ENCODE measurements at places on chromosomes 1 and 21.

DNA sequence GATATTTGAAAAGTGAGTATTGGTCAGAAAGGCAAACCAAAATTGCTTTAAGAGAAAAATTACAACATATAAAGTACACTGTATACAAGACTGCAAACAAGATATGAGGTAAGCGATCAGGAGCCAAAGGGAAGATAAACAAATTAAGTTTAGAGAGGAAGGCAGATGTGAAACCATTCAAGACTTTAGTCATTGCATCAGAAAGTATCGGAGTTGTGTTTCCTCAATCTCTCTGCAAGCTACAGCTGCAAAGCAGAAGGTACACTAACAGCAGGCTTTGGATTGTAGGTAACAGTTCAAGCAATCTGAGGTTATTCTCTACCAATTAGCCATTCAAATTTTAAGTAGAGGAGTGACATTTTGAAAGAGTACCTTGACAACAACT is 21.3 kb upstream of the TLCD4 start:
- DNase-seq, result peak; percentile 27

- DNase-seq, result no peak
Measured at GRCh38 chr1:212452323-212453155, 19.8 kb downstream of the NENF start.

DNA sequence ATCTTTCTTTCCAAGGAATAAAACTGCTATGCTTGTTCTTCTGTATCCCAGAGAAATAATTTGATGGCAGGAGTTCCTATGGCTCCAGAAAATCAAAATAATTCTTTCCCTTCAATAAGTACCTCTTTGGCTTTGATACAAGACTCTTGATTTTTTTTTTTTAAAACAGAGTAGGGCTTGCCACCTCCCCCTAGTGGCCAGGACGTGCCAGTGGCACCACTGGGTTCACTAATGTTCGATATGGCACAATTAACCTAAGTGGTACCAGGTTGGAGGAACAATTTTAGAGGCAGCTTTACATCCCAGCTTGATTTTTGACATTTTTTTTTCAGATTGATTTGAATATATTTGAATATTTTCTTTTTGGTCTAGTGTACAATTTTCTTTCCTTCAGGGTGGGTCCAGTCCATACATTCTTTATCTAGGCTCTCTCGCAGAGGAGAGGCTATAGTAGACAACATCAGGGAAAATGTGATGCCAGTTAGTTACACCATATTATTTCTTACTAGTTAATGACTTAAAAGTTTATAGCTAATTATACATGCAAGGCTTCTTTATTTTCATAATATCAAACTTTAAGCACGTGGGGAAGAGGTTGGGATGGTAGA is 330.9 kb downstream of the S1PR1 start:
- peak; percentile 17 for DNase-seq

DNA sequence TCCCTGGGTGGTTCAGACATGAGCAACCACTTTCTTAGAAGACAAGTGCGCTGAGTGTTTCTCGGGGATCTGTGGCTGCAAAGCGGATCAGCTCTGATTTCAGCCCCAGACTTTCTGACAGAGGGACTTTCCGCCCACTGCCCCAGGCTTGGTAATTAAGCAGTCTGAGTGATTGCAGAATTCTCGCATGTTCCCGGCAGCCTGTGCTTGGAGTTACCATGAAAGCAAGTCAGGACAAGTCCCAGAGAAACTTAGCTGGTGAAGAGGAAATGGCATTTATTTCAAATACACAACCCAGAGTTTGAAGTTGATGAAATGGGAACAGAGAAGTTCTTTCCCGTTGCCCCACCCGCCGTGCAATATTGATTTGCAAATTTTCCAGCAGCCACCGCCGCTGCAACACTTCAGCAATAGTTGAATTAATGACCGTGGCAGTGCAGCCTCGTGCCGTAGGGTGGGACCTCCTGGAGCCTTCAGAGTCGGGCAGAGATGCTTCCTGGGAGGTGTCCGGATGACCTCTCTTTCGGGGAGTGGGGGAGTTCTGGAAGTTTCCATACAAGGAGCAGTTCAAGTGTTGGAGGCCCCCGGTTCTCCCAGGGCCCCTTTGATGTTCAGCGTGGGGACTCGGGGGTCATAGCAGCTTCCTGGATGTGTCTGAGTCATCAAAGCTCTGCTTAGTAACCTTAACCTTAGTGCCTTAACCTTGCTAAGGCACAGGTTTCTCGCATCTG is 134.7 kb downstream of the KAZN start:
- DNase-seq, result no peak

GRCh38 chr1:24389231-24389678 is 24.3 kb downstream of the STPG1 start:
- DNase-seq, result no peak

DNA sequence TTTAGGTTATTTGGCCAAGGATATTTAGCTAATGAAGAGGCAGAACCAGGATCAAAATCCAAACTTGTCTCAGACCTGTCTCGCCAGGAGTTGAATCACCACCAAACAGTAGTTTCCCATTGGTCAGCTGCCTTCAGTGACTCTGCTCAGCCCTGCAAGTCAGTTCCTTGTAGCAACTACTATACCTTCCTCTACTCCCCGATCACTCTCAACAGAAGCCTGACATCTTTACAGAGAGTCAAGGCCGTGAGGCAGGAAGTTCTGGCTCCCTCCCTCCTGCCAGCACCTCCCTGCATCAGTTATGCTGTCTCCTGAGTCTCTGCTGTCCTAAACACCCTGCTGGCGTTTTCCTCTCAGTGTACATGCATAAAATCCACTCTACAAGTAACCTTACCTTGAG is 13.2 kb downstream of the PSMD4 start:
- no peak for DNase-seq

DNA sequence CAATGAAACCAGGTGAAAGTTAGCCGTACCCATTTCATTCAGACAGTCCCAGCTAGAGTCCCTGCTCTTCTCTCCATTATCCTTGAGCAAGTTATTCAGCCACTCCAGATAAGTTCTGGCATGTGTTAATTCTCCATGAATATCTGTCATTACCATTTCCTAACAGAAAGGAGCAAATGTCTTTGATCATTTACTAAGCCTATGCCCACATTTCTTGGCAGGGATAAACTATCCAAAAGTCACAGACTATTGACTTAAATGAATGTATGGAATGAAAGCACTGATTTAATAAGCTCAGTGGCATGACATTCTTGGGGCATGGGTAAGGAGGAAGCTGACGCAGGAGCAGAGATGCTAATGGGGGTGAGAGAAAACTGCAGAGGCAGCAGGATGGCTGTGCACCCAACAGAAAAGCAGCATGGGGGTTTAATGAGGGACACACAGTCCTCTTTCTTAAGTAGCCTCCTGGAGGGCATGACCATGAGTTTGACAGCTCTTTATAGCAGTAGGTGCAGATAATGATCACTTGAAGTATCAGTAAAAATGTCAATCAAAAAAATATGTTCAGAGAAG is 17.6 kb upstream of the DHCR24 start:
- no peak for DNase-seq

DNA sequence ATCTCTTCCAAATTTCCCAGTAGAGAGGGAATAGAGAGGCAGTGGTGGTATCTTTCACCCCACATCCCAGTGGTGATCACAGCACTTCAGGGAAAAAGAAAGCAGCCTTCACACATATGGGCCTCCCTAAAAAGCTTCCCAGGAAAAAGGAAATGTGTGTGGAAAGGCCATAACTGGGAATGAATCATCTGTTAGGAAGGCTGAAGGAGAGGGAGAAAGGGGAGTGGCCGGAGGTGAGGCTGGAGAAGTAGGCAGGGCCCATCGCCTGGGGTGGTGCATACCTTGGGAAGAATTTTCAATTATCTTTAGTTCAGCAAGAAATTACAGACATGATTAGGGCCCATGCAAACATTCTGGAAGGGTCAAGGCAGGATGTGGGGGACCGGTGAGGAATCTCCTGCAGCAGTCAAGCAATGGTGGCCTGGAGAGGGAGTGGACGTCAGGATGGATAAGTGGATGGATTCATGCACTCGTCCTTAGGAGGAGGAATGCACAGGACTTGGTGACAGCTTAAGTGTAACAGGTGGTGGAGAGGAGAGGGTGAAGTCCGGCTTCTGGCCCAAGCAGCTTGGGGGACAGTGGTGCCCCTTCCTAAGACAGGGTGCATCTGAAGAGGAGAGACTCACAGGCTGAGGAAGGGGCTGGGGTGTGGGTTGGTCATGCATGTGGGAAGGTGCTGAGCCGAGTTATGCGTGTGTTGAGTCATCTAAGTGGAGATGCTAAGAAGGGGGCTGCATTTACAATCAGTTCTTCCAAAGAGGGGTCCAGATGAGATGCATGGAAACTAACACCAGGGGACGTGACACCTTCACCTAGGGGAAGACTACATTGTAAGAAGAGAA is 17.9 kb downstream of the HIVEP3 start:
- no peak for DNase-seq

DNA sequence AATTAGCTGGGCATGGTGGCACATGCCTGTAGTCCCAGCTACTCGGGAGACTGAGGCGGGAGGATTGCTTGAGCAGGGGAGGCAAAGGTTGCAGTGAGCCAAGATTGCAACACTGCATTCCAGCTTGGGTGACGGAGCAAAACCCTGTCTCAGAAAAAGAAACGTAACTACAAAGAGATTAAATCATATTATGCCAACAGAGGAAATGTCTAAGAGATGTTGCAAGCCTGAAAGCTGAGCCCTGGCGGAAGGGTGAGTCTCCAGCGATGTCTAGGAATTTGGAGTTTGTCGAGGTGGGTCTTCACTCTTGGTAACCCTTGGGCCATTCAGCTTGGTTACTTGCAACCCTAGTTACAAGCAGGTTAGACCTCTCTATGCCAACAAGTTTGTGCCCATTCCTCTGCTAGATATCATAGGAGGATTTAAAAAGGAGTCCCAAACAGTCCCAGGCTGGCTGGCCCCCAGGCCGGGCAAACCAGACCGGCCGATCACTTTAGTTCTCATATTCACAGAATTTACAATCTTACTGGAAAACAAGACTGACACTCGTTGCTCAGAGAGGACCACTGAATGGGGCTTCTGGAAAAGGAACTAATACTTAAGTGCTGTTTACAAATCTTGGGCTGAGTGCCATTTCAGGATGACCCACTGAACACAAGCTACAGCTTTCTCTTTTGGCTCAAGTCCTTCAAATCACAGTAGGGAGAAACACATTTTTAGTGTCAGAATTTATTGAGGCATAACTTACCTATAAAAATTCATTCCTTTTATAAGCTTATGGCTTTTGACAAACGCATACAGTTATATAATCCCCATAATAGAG is 27.1 kb downstream of the SLC30A1 start:
- DNase-seq, result no peak

GRCh38 chr1:208183977-208184911 is 59.9 kb downstream of the PLXNA2 start:
- peak; percentile 94 for DNase-seq

DNA sequence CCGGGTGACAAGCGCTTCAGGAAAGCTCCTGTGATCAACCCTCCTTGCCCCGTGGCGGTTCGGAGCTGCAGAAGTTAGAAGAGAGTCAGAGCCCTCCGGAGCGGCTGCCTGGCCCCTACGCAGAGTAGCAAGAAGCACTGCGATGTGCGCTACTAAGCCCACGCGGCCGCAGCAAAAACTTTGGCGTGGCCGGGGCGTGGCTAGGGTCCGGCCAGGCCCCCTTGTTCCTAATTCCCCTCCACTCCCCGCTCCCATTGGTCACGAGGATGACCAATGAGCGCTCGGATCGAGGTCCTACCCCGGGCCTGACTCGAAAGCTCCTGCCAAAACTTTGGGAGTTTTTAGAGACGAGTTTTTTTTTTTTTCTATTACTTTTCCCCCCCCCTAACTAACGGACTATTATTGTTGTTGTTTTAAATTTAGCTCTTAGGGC is at the start of gene HLX:
TSS of gene HLX (plus strand) at position 368 of the 433 bp plus-strand sequence. CDS start 415 bp downstream, outside the sequence.
- peak; percentile 6 for DNase-seq

DNA sequence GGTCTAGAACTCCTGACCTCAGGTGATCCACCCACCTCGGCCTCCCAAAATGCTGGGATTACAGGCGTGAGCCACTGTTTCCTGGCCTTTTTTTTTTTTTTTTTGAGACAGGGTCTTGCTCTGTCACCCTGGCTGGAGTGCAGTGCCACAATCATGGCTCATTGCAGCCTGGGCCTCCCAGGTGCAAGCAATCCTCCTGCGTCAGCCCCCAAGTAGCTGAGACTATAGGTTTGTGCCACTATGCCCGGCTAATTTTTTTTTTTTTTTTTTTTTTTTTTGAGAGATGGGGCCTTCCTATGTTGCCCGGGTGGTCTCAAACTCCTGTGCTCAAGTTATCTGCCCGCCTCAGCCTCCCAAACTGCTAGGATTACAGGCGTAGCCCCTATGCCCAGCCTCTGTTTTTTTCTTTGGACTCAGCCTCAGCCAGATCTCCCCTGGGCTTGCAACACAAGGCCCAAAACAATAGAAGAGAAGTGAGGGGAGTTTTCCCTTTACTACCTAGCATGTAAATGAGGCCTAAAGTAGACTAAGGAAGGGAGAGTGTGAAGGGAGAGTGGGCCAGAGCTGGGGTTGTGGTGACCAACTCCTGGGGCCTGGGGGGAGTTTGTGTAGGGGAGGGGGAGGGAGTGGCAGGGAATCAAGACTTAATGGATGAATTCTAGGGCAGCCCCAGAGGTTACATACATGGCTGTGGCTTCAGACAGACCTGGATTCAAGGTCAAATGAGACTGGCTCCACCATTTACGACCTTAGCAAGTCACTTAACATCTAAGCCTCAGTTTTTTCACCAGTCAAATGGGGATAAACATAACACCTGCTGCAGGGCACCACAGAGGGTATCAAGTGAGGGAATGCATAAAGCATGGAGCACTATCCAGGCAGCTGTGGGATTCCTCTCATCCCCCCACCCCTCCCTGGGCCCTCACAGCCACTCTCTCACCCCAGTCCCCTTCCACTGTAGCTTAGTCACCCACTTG is 1.6 kb upstream of the CD52 start:
- no peak for DNase-seq

GRCh38 chr1:243264717-243265116 is 8.9 kb downstream of the SDCCAG8 start:
- DNase-seq, result no peak

DNA sequence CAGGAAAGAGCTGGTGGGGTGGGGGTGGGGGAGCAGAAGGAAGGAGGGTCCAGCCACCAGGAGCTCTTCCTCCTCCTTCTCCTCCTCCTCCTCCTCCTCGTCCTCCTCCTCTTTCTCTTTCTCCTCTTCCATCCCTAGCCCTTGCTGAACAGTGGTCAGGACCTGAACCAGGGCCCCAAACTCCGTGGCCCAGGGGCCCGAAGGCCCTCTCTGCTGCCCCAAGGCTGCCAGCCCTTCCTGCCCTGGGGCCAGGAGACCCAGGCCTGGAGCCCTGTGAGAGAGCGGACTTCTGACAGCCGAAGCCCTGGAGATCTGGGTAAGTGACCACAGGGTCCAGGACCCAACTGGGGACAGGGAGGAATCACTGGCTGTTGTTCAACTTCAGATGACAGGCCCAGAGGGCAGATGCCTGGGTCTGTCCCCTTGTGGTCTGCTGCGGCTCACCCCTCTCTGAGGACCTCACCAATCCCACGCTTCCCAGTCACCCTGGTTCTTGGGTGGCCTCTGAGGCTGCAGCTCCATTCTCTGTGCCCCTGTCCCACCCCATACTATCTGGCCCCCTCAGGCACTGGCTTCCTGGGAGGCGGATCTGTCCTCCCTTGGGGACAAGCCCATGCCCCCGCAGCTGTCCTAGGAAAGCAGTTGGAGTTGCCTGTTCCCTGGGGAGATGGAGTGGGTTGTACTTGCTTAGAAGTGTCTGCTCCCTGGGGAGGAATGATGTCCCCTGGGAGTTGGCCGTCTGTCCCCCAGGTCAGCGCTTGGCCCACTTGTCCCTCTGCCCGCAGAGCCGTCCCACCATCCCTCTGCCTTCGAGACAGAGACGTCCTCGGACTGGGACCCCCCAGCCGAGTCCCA is 51.8 kb downstream of the VWA5B1 start:
- no peak for DNase-seq

- DNase-seq, result no peak
Measured at GRCh38 chr1:157135646-157136045, 2.5 kb downstream of the ETV3 start.

- DNase-seq, result no peak
Measured at GRCh38 chr1:172041102-172041501, 199.8 kb downstream of the DNM3 start.

- no peak for DNase-seq
Measured at GRCh38 chr1:109929170-109929569, 18.5 kb downstream of the CSF1 start.

All from hematopoietic multipotent progenitor cell treated with erythropoietin and hydrocortisone succinate and interleukin-3 and kit ligand, for 15 days (in vitro differentiated cells).